ENCODE measurements at places on chromosomes 3 and 15. TPM values are rescaled to one million over a fixed set of nuclear protein-coding genes. Genes with fewer than 3 reads are reported as not detected.

- H3K27me3 ChIP-seq = no peaks in the 10 kb centered on the region
- no peaks in the 10 kb centered on the region for H3K36me3 ChIP-seq
- DNase-seq = no peak
- no peak overlapping the region for H3K4me3 ChIP-seq
- H3K27ac ChIP-seq = no peak overlapping the region
These were observed 58.3 kb downstream of the GPR171 start for GRCh38 chr3:151144760-151145159.

CHDH gene
- total RNA-seq = 0.12 TPM

GRCh38 chr3:61669203-61669602 is 107.8 kb downstream of the PTPRG start:
- DNase-seq = no peak
- H3K36me3 ChIP-seq = no peaks in the 10 kb centered on the region
- no peaks in the 10 kb centered on the region for H3K4me1 ChIP-seq
- H3K27ac ChIP-seq = no peak overlapping the region

ATP8B4 gene
- total RNA-seq = 2.9 TPM

DNA sequence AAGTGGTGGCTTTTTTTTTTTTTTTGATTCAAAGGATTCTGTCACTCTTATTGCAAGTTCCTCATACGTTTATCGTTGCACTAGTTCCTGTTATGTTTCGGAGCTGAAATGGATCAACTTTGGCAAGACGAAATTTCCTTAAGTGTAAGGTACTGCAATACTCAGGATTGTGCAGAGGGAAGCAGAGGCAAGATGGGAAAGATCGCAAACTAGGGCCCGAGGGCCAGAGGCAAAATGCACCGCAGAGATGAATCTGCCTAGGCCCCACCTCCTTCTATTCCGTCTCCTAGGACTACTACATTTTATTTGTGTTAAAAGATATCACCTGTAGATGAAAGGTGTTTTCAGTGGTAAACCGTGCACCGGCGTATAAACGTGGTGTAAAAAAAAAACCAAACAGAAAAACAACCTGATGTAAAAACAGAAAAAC is 331 bp downstream of the RNU6-1 start:
- peaks cover 30% of the 10 kb centered on the region for H3K4me1 ChIP-seq
- DNase-seq = peak; percentile 36
- H3K27ac ChIP-seq = peak overlapping the region; percentile 93
- H3K4me3 ChIP-seq = peak overlapping the region; percentile 89

SRGAP3 gene
- 2.4 TPM for total RNA-seq

THPO gene
- total RNA-seq = not detected

DNA sequence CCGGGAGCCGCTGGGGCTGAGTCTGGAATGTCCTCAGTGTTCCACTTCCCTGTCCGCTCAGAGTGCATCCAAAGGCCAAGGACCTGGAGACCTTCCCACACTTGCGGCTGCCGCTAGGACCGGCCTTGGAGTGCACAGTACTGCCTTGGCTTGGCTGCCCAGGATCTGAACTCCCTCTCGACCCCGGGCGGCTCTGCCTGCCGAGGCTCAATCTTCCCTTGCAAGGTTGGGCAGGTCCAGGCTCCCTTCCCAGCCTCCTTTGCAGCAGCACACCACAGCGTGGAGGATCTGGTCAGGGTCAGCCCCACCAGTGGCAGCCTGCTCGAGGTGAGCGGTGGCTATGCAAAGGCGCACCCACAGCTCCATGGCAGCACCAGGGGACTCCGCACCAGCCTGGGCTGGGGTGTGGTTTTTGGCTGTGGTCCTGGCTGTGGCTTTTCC is 69.2 kb downstream of the PLXNA1 start:
- H3K27me3 ChIP-seq = peaks cover 3% of the 10 kb centered on the region
- no peak for DNase-seq
- H3K4me1 ChIP-seq = no peaks in the 10 kb centered on the region
- no peak overlapping the region for H3K27ac ChIP-seq
- no peak overlapping the region for H3K4me3 ChIP-seq
- no peaks in the 10 kb centered on the region for H3K36me3 ChIP-seq

DNA sequence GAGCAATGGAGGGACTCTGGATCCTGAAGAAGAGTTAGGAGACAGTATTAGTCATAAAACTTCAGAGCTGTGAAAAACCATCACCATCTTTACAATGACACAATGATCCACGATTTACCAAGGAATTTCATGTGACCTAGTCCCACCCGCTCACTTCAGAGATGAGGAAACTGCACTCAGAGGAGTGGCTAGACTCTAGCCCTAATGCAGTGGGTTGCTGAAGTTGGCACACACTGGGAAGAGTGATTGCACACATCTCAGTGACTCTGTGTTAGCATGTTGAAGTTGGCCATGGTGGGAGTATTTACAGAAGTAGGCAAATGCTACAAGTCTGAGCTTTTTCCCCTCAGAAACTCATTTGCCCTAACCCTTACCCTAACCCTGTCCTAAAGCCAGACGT is 35.2 kb upstream of the SPATA12 start:
- no peak for DNase-seq
- H3K27me3 ChIP-seq = no peaks in the 10 kb centered on the region
- H3K27ac ChIP-seq = no peak overlapping the region
- no peaks in the 10 kb centered on the region for H3K36me3 ChIP-seq
- H3K4me3 ChIP-seq = no peak overlapping the region

DNA sequence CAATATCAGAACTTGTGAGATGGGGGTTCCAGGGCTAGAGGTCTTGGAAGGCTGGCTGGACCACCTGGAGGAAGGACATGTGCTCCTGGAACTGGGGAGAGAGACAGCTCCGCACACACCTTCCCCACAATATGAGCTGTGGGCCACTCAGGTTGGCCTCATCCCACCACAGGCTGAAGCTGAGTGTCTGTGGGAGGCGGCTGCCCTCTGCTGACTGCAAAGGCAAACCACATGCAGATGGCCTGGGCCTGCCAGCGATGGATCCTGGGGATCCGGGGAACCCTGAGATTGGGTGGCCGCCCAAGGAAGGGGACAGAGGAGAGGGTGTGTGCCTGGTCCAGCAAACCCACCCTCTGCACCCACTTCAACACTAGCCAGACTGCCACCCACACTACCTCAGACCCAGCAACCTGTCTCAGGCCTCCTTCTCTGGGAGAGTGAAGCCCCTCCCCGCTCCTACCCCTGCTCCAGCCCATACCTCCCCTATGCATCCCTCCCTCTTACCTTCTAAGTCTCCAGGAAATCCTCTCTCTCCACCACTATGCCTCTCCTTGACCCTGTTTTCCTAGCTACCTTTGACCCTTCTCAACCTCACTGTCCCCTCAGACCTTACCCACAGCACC is 44.8 kb downstream of the CYP11A1 start:
- H3K36me3 ChIP-seq = no peaks in the 10 kb centered on the region
- DNase-seq = peak; percentile 68
- no peaks in the 10 kb centered on the region for H3K27me3 ChIP-seq

CASR gene
- total RNA-seq = not detected

FBXO40 gene
- not detected for total RNA-seq

RAB8B gene
- total RNA-seq = 91.5 TPM

Data from activated naive CD4-positive, alpha-beta T cell treated with anti-CD3 and anti-CD28 coated beads for 36 hours (primary cell).